ENCODE measurements at places on chromosomes 11 and 22.
A peak's percentile ranks its signal among the peaks of the same experiment; 100 is the strongest.

- no peak for DNase-seq
These were observed 25.0 kb downstream of the ARHGAP1 start for GRCh38 chr11:46675288-46675851.

DNA sequence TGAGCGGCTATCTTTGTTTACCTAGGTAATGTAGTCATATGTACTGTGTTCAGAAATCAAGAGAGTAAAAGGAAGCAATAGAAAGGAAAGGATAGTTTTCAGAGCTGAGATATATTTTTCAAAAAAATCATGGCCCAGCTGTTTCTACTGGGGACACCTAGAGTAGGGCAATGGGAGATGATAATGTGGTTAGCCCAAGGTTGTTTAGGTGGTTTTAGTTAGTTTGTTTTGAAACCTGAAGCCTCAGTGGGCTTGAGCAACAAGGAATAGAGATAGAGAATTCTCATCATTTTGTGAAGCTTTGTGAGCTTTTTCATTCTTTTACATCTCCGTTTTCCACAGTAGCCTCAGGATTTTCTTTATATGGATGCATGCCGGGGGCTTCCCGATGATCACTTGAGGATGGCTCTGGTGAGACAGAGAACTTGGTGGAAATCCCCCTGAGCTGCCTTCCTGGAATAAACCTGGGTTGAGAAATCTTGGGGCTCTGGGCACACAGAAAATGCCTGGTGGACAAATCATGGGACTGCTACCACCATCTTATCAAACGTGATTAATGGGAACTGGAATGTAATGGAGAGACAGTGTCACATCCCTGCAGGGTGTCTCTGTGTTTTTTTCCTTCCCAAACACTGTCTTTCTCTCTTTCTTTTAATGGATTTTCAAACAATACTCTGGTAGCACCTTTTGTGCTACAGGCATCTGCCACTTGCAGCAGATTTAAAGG is 49.0 kb downstream of the ARHGAP42 start:
- DNase-seq, result no peak

DNA sequence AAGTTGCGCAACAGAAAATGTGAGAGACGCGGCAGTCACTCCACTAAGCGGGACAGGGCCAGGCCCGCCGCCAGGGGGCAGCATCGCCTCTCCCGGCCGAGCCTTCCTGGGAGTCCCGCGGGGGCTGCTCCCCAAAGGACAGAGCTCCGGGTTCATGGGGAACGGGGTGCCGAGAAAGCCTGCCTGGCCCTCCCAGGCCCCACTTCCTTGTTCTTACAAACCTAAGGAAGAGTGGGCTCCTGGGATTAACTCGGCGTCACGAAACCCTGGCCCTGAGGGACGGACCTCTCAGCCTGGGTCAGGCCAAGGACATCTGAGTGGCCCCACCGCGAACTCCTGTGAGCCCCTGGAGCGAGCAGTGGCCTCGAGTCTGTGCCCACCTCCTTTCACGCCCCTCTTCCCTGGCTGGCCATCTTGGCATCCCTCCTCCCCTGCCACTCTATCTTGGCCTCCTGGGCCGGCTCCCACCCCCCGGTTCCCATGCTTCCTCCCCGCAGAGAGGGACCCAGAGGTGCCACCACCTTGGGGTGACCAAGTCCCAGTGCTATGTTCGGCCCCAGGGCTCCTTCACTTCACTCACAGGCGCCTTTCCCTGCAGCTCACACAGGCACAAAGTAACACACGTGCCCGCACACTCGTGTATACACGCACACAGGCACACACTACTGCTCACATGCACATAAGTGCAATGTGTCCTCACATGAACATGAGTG is 99.9 kb upstream of the FGF3 start:
- DNase-seq, result peak; percentile 37

GRCh38 chr11:61731211-61731951 is 21.1 kb upstream of the MYRF start:
- no peak for DNase-seq

- DNase-seq, result no peak
These were observed 73.4 kb downstream of the TNRC6B start for GRCh38 chr22:40251106-40251505.

DNA sequence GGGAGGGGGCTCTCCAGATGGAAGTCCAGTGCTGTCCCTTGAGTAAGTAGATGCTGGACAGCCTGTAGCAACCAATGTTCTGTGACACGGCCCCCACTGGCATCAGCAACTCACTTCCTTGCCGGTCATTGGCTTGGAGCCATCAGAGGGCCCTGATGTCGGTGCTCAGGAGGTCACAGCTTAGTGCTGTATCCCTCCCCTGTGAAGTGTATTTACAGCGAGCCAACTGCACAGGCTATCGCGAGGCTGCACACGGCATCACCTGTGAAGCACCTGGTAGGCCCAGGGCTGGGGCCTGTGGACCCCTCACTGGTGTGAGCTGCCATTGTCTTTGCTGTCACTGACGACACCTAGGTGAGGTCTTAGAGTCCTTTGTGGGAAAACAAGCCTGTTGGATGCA is 13.4 kb upstream of the ACR start:
- DNase-seq, result peak; percentile 58

GRCh38 chr11:68099474-68100405 is 21.4 kb downstream of the CHKA start:
- peak; percentile 60 for DNase-seq

DNA sequence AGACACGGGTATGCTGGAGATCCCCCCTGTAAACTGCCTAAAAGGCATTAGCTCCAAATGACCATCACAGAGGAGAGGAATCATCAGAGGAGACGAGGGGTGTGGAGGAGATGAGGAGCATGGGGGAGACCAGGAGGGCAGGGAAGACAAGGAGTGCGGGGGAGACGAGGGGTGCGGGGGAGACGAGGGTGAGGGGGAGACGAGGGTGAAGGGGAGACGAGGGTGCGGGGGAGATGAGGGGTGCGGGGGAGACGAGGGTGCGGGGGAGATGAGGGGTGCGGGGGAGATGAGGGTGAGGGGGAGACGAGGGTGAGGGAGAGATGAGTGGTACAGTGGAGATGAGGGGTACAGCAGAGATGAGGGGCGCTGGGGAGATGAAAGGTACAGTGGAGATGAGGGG is 17.5 kb upstream of the GAL start:
- no peak for DNase-seq

GRCh38 chr11:34223021-34223813 is 117.8 kb downstream of the NAT10 start:
- no peak for DNase-seq

Measured in NCI-H748 treated with DMSO at 0.1 percent for 48 hours (cell line).